CD4-positive, CD25-positive, alpha-beta regulatory T cell (primary cell): ENCODE measurements at places on chromosomes 7 and 10.

DNA sequence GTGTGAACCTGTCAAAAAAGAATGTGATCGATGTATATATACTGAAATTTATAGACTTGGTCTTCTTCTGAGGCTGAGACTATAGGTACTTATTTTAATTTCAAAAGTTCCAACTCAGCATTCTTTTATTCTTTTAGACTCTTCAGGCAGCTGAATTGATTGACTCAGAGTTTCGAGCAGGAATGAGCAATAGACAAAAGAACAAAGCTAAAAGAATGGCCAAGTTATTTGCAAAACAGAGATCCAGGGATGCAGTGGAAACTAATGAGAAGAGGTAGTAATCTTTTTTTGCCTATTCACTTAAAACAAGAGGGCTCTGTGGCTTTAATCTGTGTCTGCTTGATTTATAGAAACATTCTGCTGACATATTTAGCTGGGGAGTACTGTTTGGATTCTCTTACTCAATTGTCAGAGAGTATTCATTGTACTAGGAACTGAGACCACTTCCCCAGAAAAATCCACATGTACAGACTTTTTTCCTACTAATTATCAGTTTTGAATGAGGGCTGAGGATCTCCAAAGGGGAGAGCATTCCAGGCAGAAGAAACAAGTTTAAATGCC lies 30.1 kb downstream of the BTAF1 start:
- DNase-seq = no peak

GRCh38 chr7:6436385-6436685 lies 11.4 kb downstream of the DAGLB start:
- DNase-seq = peak; percentile 43

DNA sequence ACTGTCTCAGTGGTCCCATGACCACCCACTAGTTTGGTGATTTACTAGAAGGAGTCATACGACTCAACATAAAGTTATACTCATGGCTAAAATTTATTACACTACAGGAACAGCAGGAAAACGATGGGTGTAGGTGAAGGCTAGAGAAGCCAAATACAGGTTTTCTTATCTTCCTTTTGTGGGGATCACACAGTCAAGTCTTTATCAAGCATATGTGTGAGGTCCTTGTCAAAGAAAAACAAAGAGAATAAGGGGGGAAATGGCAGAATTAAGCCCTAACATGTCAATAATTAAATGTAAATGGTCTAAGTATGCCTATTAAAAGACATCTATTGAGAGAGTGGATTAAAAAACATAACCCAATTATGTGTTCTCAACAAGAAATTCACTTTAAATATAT lies 47.8 kb upstream of the UBN2 start:
- no peak for DNase-seq

GRCh38 chr7:80247891-80248290 lies 113.3 kb downstream of the GNAI1 start:
- no peak for DNase-seq

DNA sequence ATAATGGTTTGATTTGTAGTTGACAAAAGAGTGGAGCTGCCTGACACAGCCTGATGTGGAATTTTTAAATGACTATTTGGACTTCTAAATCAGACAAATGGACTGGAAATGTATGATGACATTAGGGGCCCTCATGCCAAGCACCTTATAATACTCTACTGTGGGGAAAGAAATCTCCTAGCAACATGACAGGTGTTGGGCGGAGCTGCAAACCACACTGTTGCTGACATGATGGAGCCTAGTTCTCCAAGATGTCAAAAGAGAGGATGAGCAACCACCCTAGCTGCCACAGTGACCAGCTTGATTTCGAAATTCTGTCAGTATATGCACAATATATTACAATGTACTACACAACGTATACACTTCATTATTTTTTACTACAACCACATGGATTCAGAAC lies 65.8 kb downstream of the RHOBTB1 start:
- DNase-seq = no peak

GRCh38 chr7:112157072-112157471 lies 49.1 kb downstream of the DOCK4 start:
- DNase-seq = no peak
